Activated CD4-positive, CD25-positive, alpha-beta regulatory T cell treated with anti-CD3 and anti-CD28 coated beads, Interleukin-2, amount 50 U/mL, for 16 hours (primary cell): ENCODE measurements at places on chromosomes 2 and 18.

DNA sequence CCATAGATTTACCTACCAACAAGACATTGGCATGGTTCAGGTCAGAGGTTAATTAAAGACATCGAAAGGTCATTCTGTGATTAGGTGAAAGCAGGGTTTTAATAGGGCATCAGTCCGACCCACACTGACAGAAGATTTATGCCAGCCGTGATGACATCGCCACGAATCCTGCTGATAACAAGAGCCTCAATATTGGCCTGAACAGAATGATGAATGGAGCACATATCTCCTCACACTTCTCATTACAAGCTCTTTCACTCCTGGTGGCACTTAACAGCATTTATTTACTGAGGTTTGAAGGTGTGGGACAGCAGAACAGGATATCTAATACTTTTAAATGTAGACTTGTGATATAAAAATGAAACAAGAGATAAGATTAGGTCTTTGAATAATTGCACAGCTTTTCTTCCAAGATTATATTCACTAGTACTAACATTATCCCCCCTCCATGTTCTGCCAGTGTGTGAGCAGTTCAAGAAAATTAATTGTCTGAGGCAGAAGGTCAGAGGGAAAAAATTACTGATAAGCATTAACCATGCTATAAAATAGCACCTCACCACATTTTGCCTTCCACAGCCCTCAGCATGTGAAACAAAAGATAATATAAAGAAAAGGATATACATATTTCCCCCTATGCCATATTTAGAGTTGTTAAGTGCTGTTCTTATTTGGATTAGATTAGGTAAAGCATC is 23.1 kb upstream of the INSIG2 start:
- no peak for DNase-seq

DNA sequence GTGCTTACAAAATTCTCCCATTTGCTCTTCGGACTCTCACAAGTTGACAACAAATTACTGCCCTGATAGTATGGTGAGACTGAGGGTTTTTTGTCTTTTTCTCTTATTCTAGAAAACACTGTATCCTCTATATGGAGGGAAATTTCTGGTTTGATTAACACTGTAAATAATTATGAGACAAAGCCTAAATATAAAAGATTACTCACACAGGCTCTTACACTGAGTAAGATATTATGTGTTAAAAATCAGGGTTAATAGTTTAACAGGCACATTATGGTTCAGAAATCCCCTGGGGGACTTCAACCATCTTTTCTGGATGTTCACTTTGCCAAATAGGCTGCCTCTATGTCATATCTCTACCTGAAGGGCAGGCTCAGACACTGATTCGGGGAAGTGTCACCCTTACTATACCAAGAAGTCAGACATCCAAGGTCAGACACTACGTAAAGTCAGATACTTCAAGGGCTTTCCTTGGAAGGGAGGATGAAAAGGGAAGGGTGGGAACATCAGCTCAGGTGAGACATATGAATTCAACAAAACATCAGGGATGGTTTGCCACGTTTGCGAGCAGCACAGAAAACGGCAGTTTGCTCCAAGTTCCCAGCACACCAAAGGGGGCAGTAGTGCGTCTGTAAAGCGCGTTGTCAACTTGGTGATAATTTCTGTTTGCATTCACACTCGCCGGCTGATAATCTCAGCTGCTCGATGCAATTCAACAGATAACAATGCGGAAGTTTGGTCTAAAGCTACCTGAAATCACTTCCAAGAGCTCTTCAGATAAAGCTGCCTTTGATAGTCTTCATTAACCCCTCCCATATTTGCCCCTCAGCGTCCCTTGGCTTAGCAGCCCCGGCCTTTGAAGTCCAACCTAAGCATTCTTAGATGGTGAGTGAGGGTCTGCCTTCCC is 972 bp upstream of the RASGRP3 start:
- peak; percentile 66 for DNase-seq

DNA sequence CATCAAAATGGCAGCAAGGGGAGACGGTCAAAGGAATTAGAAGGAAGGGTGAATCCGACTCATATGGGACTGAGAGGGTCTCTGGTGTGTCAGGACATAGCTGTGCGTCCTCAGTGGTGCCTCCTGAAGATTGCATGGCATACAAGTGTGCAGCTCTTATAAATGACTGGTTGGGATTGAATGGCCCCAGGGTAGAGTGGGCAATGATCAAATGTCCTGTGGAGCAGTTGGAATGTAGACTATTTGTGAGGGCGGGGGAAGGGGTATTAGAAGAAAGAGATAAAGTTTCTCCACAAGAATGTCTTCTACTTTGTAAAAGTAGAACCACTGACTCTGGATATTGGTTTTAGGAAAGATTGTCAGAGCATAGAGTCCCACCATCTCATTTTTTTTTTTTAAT is 24.6 kb downstream of the CTLA4 start:
- DNase-seq, result no peak

GRCh38 chr2:27123302-27124150 is at the start of gene ABHD1:
Gene ABHD1 (plus strand): TSS chr2:27123815. CDS start chr2:27123949, 134 bp downstream.
- DNase-seq, result peak; percentile 34

GRCh38 chr2:216583147-216583546 is 50.1 kb upstream of the IGFBP2 start:
- no peak for DNase-seq

GRCh38 chr2:28567061-28567471 is 71.2 kb downstream of the PLB1 start:
- no peak for DNase-seq

- DNase-seq, result no peak
These were observed 111.3 kb downstream of the DOCK10 start for GRCh38 chr2:224930990-224931389.

DNA sequence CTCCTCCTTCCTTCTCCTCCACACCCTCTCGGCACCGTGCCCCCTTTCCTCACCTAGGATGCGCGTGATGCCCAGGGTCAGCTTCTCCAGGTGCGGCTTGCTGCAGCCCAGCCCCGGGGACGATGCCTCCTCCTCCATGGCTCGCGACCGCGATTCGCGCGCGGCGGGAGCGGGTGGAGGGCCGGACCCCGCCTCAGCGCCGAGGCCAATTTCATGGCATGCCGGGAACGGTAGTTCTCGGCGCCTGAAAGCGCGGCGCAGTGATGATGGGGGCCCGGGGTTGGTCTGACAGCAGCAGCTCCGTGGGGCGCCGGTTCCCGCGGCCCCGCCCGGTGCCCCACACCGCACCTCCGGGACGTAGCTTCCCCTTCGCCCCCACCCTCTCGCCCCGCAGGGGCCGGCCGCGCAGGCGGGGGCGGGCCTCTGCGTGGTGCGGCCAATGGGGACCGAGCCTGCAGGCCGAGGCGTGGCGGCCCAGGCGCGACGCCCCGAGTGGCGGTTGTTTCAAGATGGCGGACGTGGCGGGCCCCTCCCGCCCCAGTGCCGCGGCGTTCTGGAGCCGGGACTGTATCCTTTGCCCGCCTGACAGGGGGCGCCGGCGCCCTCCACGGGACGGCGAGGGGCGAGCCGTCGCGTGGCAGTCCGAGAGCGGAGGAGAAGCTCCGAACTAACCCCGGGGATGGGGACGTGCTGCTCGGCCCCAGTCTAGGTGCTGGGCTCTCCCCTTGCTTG is at the start of the genes KIAA1328 and TPGS2:
KIAA1328 (plus strand) TSS at position 498 of the 732 bp plus-strand sequence; CDS start at position 510, 12 bp downstream.
TPGS2 (minus strand) TSS at position 373 of the 732 bp plus-strand sequence; CDS start at position 138, 235 bp downstream.
- peak; percentile 77 for DNase-seq

DNA sequence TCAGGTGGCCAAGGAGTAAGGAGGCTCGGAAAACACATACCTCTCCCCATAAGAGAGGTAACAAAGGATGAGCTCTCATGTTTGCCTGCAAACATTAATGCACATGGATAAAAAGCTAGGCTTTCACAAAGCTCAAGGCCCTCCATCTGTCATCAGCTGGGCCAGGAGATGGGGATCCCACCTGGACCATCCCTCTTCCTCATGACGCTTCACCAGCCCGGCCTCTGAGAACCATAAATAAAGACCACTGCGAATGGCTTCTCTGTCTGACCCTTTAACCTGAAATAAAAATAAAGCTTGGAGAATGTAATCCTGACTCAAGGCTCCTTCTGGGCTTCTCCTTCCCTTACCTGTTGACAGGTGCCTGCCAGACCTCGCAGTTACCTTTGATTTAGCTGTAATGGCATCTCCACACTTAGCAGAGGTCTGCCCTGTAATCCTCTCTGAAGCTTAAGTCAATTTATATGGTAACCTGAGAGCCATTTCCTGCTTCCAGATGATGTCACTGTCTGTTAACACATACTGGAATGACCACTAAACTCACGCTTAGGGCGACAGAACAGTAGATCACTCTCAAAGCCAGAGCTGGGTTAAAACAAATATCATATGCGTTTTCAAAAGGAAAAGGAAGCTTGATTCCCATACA is 29.3 kb upstream of the FOXI3 start:
- no peak for DNase-seq
